ENCODE measurements at places on chromosomes 5 and 9. TPM values are rescaled to one million over a fixed set of nuclear protein-coding genes. Genes with fewer than 3 reads are reported as not detected.

Gene TEX10
- 40.3 TPM for polyA plus RNA-seq

Gene FOXD4L4
- polyA plus RNA-seq = 0.10 TPM

DNA sequence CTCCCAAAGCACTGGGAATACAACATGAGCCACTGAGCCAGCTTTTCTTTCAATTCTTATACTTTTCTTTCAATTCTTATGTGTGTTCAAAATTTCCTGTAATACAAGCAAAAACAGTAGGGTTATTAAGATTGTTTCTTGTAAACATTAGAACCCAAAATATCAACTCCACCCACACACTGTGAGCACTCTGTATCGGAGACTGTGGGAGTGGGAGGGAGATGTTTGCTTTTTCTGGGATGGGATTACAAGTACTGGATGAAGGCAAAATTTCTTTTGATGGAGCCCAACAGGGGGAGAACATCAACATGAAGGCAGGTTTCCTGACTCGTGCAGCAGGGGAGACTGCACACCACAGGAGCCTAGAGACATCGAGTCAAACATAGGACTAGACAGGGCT lies 4.7 kb upstream of the CFAP90 start:
- DNase-seq = no peak

Gene ELAVL2
- 3.2 TPM for polyA plus RNA-seq

GRCh38 chr9:134868751-134869553 lies 11.7 kb upstream of the FCN2 start:
- no peak for DNase-seq

- no peak for DNase-seq
Observed at GRCh38 chr5:65020492-65020891, 251.8 kb downstream of the CWC27 start.

DNA sequence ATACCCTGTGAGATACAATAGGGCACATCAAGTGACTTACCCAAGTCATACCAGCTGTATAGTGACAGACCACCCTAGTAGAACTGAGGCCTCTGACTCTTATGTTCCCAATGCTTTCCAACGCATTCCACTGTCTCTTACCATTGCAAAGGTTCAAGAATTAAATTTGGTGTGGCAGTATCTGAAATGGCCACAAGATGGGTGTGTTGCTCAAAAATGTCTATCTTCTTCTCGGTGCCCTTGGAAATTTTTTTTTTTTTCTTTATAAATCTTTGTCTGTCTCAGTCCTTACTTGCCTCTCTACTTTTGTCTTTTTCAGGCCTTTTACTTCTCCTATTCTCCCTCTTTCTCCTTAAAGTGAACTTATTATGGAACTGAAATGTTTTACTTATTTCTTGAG lies 48.4 kb downstream of the GPR21 start:
- peak; percentile 19 for DNase-seq

Gene MYORG
- polyA plus RNA-seq = 8.4 TPM

DNA sequence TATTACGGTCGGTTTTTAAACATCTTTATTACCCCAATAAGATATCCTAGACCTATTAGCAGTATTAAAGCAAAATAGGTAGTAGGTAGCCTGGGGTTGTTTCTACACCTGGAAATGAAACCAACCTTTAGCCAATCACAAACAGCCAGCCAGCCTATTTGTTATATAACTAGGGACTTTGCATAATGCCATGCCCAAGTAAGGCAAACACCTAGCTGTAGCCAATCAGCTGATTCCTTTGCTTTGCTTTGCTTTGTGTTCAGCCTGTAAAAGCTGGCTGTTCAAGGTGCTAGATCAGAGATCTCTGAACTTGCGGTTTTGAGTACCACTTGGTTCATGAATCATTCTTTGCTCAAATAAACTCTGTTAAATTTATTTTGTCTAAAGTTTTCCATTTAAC lies 46.5 kb upstream of the SETD9 start:
- DNase-seq = no peak

DNA sequence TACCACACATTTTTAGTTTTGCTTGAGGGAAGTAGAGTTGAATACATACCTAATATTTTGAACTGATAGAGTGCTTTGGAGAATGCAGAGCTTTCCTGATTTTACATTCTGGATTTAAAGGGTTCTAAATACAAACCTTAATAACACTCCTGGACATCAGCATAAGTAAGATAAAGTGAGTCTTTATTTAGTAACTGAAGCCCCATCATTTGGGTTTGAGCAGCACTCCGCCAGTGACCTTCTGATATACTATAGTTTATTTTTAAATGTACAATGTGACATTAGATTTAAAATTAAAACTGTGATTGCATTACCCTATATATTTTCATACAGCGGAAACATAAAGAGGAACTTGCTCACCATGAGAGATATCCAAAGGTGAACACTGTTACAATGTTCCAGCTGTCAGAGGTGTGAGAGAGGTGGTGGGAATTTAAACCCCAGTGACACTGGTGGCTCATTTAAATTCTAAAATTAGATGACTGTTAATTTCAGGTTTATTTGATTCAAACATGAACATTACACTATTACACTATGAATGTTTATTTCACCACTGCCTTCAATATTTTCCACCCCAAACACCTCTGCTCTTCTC lies 203.0 kb upstream of the PCSK5 start:
- DNase-seq = no peak

Gene KCNMB1
- polyA plus RNA-seq = 1.5 TPM

Gene ANXA2R
- 1.4 TPM for polyA plus RNA-seq

Gene PRDM9
- not detected for polyA plus RNA-seq

DNA sequence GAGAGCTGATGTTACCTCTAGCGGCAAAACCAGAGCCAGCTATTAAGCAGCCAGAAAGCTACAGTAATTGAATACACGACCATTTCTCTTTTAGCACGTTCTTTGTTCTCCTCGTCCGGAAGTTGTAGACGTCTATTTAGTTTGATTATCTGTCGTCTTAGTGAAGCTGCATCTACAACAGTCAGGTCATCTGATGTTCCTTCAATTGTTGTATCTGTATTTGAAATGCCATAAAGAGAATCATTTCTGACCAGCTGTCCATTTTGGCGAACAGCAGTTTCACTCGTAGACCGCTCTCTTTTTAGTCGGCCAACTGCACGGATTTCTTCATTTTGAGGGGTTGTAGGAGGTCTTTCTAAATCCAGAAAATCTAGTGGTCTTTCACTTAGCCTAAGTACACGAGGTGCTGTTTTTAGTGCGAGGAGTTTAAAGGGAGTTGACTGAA lies 12.6 kb downstream of the PDE6A start:
- no peak for DNase-seq

Gene TIMD4
- 0.19 TPM for polyA plus RNA-seq

GRCh38 chr5:109719978-109720377 lies 30.3 kb downstream of the MAN2A1 start:
- DNase-seq = no peak

Gene LHX3
- not detected for polyA plus RNA-seq

GRCh38 chr5:87746341-87746740 lies 333.6 kb upstream of the CCNH start:
- DNase-seq = no peak

GRCh38 chr9:92647671-92648473 lies 22.1 kb downstream of the IPPK start:
- no peak for DNase-seq

- no peak for DNase-seq
Observed at GRCh38 chr5:172815631-172816030, 18.4 kb upstream of the ERGIC1 start.

Gene OR13J1
- not detected for polyA plus RNA-seq

DNA sequence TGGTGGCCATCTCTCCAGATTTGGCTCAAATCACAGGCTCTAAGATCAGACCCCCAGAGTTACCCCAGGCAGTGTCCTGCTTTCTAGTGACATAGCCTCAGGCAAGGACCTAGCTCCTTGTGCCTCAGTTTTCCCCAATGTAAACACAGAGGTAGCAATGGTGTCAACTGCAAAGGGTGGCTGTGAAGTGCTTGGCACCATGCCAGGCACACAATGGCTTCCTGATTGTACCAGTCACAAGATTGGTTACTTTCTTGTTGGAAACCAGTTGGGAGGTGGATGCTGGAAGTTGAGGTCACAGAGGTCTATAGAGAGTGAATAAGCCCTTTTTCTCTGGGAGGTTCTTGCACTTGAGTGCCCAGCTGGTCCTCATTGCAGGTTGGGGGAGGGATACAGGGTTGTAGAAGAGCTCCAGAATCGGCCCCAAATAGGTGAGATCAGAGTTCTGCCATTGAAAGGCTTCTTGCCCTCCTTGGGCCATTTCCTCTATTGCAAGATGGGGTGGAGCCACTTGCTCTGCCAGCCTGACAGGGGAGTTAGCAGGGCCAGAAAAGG lies 2.3 kb downstream of the STKLD1 start:
- DNase-seq = no peak

DNA sequence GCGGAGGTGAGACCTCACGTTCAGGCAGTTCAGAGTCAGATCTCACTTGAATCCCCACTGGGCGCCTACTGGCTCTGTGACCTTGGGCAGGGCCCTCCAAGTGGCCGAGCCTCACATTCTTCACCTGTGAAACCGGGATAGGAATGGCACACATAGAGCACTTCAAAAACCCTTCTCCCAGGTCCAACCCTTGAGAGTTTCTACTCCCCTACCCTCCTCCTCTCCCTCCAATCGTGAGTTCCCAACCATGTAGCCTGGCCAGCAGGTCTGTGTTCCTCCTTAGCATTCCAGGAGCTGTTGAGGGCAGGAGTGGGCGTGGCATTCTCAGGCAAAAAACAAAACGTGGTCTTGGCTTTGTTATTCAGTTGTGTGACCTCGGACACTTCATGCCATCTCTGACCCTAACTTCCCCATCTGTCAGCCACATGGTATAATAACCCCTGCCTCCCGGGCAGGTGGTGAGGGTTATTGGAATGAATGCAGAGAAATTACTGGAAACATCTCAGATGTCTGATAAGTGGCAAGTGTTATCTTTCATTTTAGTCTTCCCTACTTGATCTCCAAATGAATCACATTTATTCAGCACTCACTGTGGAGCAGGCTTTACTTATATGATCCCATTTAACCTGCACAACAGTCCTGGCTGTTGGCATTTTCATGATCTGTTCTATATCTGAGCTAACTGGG lies 112.8 kb upstream of the BOD1 start:
- DNase-seq = no peak

- no peak for DNase-seq
Observed at GRCh38 chr9:90423661-90424193, 218.9 kb downstream of the DIRAS2 start.

DNA sequence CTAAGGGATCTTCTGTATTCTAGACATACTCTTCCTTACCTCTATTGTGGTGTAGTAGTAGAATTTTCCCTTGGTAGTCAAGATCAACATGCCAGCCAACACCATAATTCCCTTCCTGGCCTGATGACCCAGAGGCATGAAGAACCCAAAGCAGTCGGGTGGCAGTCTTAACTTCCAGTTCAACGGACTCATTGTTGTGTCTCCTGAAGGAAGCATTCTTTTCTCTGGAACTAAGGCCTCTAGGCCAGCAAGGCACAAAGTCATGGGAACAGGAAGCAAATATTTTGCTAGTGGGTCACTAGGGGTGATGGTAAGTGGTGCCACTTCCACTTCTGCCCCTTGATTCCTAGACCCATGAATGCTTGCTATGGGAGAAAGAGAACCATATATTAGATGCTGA lies 55.2 kb upstream of the DAPK1 start:
- DNase-seq = no peak

GRCh38 chr9:121930956-121931355 lies 162.2 kb downstream of the TTLL11 start:
- DNase-seq = no peak

Gene FBN2
- 105 TPM for polyA plus RNA-seq

Gene NUTM2G
- polyA plus RNA-seq = 4.0 TPM

DNA sequence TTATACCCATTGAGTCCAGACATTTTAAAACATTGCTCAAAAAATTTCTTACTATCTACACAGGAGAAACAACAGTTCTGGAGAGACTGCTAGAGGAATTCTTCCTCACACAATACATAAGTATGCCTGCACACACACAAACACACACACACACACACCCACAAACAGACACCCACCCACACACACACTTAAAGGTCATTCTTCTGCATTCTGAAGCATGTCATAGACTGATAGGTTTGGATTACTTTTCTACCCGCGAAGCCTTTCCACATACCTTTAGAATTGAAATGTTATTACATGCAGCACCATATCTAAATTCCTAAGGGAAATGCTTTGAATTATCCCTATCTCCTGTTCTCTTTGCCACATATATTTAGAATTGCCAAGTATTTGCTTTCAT lies 80.2 kb downstream of the FAM174A start:
- DNase-seq = no peak

GRCh38 chr5:78720997-78721396 lies 72.4 kb upstream of the LHFPL2 start:
- DNase-seq = no peak

- DNase-seq = no peak
Observed at GRCh38 chr5:150703762-150704161, 2.9 kb upstream of the RBM22 start.

- no peak for DNase-seq
Observed at GRCh38 chr5:97544240-97544639, 361.2 kb upstream of the RIOK2 start.

DNA sequence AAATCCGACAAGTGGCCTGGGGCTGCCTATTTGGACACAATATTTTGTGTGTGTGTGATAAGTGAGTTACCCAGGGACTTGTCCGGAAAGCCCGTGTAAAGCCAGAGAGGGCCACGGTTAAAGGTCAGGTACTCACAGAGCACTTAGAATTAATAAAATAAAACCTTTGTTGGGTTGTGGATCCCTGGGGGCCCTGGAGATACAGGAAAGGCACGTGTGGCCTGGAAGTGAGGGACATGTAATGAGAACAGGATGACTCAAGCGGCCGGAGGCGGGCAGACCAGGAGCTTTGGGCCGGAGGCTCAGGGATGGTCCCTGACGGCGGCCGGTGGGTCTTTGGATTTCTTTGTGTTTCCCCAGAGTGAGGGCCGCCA lies 1.0 kb downstream of the DMRT2 start:
- no peak for DNase-seq

Gene BARX1
- 0.63 TPM for polyA plus RNA-seq

Gene LRRC19
- 16.4 TPM for polyA plus RNA-seq

- no peak for DNase-seq
Observed at GRCh38 chr5:89036704-89037489, 153.9 kb upstream of the MEF2C start.
